ENCODE measurements at places on chromosomes 2 and 18. TPM values are rescaled to one million over a fixed set of nuclear protein-coding genes. Genes with fewer than 3 reads are reported as not detected.

DNA sequence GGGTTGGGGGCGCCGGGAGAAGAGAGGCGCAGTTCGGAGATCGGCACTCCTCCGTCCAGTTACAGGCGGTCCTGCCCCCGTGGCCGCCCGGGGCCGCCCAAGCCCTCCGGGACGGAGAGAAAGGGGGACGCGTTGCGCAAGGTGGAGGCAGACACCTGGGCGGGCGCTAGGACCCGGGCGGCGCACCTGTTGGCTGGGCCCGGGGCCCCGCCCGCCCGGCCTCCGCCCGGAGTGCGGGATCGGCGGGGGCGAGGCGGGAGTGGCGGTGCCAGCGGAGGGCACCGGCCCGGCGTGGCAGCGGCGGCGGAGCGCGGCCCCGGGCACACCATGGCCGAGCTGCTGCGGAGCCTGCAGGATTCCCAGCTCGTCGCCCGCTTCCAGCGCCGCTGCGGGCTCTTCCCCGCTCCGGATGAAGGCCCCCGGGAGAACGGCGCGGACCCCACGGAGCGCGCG lies at the start of gene SGPP2:
TSS of gene SGPP2 (plus strand) at position 268 of the 453 bp plus-strand sequence. CDS start at position 328, 60 bp downstream.
- no peak for DNase-seq

GRCh38 chr2:174771631-174772471 lies 7.6 kb upstream of the CHRNA1 start:
- peak; percentile 95 for DNase-seq

DNA sequence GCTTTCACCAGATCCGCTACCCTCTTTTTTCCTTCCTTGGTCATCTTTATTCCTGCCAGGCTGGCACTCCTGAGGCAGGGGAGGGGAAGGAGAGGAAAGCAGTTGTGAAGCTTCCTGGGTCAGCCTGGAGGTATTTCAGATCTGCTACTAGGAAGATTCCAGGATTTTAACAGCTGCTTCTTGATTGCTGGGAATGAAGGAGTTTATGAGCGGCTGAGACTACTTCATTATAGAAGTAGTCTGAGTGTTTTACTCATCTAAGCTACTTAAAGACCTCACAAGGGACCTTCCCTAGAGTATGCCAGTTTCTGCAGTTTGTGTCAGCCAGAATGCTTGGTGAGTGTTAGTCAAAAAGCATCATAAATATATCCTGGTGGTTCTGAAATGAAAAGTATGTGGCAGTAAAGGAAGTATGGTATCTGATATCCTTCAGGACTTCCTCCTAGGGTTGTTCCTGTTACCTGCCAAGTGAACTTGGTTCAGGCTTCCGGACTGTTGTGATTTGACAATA lies 1.9 kb downstream of the TANC1 start:
- DNase-seq = peak; percentile 58

DNA sequence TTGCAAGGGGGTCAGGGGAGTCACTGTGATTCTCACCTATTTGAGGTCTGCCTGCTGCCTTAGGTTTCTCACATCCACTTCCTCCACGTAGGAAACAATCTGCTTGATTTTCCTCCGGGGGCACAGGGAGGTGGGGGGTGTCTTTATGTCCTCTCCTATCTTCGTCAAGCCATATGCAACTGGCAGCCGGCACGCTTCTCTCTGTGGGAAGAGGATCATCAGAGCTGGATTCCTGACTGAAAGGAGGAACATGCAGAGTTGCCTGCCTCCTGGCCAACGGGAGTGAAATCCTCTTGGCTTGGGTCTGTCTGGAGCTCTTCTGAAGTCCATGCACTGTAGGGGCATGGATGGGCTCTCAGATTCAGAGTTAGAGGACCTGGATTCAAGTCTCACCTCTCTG lies 43.1 kb upstream of the ACVR1 start:
- DNase-seq = no peak

GRCh38 chr2:172438741-172439508 lies 11.5 kb downstream of the ITGA6 start:
- DNase-seq = peak; percentile 70

The TDRD15 gene
- total RNA-seq = not detected

- DNase-seq = peak; percentile 55
These were observed 39.2 kb downstream of the UNC50 start for GRCh38 chr2:98647636-98648035.

The SERPINB10 gene
- total RNA-seq = not detected

The GPR75 gene
- total RNA-seq = 2.1 TPM

The MOGAT1 gene
- not detected for total RNA-seq

DNA sequence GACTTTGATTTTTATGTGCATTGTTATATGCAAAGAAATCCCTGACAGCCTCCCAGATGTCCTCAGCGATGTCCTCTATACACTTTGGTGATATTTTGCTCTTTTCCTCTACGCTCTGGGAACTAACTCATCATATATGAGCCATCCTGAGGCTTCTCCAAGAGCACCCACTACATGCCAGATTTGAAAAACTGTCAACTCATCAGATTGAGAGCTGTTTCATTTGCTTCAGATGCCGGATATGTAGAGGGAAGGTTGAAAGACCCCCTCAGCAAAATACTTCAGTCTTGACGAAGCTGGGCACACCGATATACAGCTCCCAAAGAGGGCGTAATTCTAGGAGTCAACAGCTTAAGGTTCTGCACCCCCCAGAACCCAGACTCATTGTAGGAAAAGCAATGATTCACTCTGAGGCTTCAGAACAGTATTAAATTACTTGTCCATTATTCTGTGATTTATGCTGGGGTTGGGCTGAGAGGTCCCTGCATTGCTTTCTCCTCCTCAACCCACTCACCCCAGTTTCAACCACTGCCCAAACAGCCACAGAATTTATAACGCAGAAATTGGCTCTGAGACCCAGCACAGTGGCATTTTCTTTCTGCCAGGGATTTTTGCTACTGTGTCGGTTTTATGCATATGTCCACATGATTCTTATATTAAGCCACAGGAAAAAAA lies 341.8 kb downstream of the ALK start:
- no peak for DNase-seq

DNA sequence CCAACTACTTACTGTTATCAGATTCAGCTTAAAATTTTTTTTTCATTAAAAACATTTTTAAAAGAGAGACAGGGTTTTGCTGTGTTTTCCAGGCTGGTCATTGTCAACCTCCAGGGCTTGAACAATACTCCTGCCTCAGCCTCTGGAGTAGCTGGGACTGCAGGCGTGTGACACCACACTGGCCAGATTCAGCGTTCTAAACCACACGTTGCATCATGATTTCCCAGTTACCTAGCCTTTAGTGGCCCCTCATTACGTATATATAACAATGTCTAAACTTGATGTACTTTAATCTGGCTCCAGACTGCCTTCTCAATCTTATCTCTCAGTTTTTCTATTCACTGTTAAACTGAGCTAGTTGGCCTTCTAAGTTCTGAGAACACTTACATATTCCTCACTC lies 89.6 kb downstream of the COMMD1 start:
- no peak for DNase-seq

The FAM168B gene
- 118 TPM for total RNA-seq

DNA sequence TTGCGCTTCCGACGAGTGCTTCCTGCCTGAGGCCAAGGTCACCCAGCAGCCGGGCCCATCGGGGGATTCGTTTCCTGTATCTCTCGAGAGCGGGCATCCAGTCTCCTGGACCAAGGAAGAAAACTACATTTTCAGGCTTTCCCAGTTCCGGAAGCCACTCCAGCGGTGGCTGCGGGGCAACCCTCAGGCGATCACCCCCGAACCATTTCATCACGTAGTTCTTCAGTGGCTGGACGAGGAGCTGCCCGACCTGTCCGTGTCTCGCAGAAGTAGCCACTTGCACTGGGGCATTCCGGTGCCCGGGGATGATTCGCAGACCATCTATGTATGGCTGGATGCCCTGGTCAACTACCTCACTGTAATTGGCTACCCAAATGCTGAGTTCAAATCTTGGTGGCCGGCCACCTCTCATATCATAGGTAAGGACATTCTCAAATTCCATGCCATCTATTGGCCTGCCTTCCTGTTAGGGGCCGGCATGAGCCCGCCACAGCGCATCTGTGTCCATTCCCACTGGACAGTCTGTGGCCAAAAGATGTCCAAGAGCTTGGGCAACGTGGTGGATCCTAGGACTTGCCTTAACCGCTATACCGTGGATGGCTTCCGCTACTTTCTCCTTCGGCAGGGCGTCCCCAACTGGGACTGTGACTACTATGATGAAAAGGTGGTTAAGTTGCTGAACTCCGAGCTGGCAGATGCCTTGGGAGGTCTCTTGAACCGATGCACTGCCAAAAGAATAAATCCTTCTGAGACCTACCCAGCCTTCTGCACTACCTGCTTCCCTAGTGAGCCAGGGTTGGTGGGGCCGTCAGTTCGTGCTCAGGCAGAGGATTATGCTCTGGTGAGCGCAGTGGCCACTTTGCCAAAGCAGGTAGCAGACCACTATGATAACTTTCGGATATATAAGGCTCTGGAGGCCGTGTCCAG lies 1.0 kb downstream of the MARS2 start:
- DNase-seq = peak; percentile 59

GRCh38 chr2:144490857-144491256 lies 29.1 kb downstream of the ZEB2 start:
- no peak for DNase-seq
